Stimulated activated CD8-positive, alpha-beta memory T cell treated with anti-CD3 and anti-CD28 coated beads, Interleukin-7, amount 100 ng/mL, for 1 hour (primary cell): ENCODE measurements at places on chromosomes 12 and 14.

DNA sequence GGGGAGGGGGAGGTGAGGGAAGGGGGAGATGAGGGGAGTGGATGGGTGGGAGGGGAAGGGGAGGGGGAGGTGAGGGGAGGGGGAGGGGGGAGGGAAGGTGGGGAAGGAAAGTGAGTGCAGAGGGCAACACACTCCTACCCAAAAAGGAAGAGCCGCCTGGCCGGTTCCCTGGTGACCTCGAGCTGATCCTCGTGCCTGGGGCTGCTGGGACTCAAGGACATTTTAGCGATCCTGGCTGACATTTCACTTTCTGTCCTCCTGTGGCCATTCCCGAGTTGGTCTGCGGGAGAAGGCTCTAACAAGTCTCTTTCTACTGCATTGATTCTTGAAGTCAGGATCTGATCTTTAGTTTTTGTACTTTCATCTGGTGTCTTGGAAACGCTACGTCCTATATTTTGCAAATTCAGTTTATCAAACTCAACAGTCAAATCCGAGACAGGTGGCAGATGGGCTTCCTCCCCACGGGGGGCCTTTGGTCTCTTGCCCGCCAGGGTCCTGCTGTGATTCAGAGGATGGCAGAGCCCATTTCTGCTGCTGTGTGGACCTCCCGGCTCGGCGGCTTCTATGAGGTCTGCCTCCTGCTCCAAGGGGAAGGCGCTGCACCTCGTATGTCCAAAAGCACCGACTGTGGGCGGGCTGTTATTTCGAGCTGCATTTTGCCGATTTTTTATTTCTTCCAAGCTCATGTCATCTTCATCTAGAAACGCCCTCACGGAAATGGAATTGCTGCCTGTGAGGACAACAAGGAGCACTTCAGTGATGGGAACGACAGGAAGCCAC, 19.1 kb downstream of the PGAM5 start:
- DNase-seq: no peak

GRCh38 chr14:89466484-89466883, 49.5 kb upstream of the FOXN3 start:
- peak; percentile 20 for DNase-seq

DNA sequence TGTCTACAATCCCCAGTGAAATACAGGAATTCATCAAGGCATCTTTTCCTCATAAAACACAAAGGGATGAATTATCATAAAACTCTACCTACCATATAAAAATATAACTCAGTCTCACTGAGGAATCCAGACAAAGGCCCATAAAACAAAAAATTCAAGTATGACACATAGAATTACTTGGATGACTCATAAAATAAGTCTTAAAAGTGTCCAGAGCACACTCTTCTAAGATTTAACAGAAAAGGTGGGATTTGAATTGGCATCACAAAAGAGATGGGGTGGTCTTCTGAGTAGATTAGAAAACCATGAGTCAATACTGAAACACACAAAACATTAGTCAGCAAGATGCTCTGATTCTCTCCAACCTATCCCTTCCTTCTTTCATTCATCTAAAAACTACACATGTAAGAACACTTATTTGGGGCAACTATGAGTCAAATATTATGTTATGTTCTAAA, 202.7 kb upstream of the GARIN6 start:
- no peak for DNase-seq

DNA sequence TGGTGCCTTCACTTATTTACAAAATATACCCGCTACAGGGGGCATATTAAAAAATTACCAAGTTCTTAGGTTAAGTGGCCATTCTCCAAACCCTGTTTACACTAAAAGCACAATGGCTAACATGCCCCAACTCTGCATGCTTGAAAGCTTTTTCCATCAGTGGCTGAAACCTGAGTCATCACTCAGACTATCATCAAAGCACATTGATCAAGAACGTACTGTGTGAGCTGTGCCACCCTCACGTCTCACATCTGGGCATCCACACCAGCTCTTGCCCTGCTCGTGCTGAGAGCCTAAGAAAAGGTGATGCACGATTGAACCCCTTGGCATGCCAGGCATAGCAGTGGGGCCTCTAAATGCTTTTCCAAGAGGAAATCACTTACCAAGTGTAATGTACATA, 13.2 kb downstream of the AQP6 start:
- DNase-seq: no peak

DNA sequence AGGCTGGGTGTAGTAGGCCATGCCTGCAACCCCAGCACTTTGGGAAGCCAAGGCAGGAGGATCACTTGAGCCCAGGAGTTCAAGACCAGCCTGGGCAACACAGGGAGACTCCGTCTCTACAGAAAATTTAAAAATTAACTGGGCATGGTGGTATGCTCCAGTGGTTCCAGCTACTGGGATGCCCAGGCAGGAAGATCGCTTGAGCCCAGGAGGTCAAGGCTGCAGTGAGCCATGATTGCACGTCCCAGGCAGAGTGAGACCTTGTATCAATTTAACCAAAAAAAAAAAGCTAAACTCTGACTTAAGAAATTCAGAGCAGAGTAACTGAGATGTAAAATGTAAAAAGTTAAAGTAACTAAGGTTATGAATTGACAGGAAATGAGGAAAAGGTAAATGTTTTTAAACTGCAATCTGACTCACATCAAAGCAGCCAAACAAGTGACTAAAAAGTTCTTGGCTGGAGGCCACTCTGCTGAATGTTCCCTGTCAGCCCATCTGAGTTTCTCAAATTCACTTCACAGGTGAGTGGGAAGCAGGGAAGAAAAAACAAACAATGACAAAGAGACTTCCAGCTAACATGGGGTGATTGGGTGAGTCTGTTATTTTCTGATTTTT, 21.3 kb downstream of the PRKD1 start:
- no peak for DNase-seq

GRCh38 chr14:22174412-22175277, 414.4 kb downstream of the DAD1 start:
- DNase-seq: no peak

DNA sequence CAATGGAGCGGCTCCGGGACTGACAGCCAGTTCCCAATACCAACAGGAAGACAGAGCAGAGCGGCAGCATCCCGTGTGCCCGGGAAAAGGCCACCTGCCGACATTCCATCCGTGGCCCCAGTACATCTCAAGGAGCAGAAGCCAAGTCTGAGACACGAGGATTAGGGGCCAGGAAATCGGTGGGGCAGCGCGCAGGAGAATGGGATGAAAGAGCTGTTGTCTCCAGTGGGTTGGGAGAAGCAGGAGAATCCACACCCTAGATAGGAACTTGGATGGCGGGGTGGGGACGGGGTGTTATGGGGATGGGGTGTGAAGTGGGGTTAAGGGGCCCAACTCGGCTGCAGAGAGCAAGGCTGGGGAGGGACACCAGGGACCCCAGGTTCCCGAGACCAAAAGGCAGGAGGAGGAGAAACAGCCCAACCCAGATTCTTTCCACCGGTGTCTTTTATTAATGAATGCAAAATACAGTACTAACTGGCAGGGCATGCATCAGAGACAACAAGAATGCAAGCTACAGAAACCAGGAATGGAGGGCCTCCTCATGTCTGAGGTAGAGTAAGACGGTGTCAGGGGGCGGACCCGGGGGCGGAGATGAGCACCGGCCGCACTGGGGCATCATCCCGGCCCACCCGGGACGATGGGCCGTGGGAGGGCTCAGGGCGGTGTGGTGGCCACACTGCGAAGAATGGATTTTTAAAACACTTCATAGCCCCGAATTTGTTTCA, 50.3 kb downstream of the BEGAIN start:
- DNase-seq: no peak
